ENCODE measurements at places on chromosomes 11 and 22.

DNA sequence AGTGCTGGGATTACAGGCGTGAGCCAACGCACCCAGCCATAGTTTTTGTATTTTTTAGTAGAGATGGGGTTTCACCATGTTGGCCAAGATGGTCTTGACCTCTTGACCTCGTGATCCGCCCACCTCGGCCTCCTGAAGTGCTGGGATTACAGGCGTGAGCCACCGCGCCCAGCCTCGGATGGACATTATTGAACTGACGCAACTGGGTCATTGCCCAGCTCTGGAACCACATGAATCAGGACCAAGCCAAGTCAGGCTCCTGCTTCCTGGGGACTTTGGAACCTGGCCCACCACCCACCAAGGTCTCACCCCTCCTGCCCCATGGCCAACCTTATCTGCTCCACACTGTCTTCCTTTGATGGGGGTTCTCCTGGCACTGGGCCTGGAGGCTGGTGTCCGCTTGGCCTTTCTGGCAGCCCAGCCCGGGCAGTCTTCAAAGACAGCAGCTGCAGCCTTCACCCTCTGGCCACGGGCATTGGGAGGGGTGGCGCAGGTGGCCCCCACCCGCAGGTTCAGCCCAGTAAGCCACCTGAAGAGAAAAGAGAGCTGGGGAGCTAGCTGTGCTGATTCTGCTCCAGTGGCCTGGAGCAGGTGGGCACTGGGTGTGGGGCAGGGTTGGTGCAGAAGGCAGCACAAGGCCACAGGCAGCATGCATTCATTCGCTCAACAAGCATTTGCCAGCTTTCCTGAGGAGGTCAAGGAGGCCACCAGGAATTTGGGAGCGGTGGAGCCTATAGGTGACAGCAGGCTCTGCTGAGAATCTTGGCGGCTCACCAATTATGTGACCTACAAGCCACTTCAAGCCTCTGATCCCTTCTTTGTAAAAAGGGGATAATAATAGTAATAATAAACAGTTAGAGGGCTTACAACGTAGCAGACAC, 5.7 kb downstream of the CHADL start:
- DNase-seq: no peak

DNA sequence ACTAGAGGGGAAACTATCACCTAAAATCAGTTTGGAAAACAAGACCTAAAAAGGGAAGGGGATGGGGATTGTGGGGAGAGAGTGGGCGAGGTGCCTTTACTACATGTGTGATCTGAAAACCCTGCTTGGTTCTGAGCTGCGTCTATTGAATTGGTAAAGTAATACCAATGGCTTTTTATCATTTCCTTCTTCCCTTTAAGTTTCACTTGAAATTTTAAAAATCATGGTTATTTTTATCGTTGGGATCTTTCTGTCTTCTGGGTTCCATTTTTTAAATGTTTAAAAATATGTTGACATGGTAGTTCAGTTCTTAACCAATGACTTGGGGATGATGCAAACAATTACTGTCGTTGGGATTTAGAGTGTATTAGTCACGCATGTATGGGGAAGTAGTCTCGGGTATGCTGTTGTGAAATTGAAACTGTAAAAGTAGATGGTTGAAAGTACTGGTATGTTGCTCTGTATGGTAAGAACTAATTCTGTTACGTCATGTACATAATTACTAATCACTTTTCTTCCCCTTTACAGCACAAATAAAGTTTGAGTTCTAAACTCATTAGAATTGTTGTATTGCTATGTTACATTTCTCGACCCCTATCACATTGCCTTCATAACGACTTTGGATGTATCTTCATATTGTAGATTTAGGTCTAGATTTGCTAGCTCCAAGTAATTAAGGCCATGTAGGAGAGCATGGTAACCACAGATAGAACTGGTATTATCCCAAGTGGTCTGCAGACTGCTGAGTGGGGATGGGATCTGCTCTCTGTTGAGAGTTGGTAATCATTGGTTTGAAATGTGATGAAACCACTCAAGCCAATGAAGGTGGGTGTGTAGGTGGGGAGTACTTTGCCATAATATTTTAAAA, 3.6 kb downstream of the NEAT1 start:
- DNase-seq: no peak

DNA sequence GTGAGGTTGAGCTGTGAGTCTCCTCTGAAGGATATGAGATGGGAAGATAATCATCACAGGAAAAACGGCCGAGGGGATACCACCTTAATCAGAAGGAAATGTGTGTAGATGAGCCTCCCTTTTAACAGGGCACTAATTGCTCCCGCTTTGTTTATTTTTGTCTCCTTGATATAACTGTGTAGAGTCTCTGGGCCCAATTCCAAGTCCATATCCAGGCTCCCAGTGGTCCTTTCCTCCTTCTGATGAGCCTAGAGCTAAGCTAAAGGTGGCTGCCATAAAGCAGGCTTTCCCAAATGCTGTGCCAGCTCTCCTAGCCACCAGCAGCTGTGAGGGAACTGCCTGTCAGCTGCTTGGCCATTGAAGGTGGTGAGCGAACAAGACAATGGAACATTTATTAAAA, 17.1 kb upstream of the CCDC90B start:
- DNase-seq: no peak

DNA sequence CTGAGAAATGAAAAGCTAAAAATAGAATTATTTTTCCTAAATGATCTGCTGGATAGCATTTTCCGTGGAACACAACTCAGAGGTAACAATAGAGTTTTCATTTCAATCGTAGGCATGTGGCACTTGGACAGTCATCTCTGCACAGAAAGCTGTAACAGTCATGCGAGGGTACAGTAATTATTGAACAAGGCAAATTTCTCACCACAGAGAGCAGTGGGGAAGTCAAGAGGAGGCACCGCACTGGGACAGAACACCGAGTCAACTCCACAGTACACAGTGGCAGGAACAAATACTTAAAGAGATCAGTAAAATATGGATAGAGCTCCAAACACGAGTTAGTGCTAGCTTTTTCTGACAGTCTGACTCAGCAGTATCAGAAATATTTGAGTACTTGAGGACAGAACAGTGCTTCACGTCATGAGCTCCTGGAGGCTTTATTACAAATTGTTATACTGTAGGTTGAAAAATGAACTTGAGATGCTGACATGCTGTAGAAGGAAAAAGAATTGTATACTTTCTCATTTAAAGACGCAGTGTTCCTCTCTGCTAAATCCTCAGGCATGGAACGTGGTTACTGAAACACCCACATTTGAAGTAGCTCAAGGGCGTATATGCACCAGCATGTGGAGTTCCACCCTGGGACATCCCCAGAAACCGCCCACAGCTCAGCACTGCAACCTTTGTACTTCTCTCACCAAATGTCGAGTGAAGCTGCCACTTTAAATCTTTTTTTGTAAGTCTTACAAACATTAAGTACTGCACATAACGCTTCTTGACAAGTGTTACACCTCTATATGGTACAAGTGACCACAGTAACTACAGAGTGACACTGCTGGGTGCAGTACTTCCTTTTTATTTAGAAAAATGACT, 27.4 kb upstream of the YPEL1 start:
- DNase-seq: no peak

GRCh38 chr11:104763930-104764709, 134.1 kb downstream of the CASP12 start:
- DNase-seq: no peak

DNA sequence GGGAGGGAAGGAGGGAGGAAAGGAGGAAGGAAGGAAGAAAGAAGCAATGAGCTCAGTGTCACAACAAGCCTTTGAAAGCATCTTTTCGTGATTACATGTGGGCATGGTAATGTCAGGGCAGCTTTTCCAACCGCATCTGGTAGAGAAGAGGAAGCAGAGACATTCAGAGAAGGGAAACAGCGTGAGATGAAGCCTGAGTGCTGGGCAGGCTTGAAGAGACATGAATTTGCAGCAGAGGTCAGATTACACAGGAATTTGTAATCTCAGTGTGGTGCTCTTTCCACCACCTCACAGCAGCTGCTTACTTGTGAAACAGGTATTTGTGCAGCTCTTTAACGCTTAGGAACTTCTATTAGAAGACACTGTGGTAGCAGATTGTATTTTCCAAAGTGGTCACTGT, 289.5 kb upstream of the C11orf87 start:
- no peak for DNase-seq

DNA sequence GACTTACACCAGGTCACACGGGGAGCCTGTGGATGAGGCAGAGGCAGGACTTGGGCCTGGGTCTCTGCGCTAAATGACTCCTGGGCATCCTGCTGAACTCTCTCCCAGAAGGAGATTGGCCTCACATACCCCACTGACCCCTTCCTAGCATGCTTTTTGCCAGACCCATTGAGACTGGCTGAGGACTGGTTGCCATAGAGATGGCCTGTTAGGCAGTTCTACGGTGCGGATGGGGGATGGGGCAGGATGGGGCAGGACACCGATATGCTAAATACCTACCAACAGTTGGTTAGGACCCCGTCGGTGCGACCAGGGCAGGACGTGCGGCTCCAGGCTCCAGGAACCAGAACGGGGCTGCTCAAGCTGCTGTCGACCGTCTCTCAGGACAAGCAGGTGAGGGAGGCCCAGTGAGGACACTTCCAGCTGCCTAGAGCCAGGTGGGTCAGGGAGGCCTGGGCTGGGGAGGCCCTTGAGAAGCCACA, at the start of gene TSGA10IP:
TSGA10IP (plus strand) TSS at position 51 of the 482 bp plus-strand sequence; CDS start at position 247, 196 bp downstream.
- DNase-seq: no peak

GRCh38 chr11:133898031-133898769, 52.9 kb upstream of the SPATA19 start:
- DNase-seq: no peak

DNA sequence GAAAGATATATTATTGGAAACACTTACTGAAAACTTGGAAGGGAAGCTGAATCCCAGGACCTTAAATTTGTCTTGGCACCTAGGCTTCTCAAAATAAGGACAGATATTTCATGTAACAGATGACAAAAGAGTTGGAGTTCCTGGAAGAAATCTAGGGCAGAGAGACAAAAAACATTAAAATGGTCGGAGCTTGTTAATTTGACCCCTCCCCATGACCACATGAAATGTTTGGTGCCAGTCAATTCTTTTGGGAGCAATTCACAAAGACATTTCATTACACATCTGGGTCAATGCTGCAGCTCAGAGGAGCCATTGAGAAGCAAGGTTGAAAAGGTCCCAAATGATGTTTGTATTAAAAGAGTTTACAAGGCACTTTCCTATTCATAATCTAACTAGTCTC, 162.0 kb upstream of the GUCY1A2 start:
- DNase-seq: no peak

GRCh38 chr22:28548406-28548805, 131.2 kb downstream of the TTC28 start:
- DNase-seq: no peak

GRCh38 chr22:43995057-43995685, 28.9 kb upstream of the PARVB start:
- DNase-seq: no peak
